Natural killer cell (primary cell): ENCODE measurements at places on chromosomes 7 and 10. TPM values are rescaled to one million over a fixed set of nuclear protein-coding genes. Genes with fewer than 3 reads are reported as not detected.

The TYW1B gene
- 7.9 TPM for total RNA-seq

The CEP41 gene
- 11.2 TPM for total RNA-seq

The ZNF503 gene
- 0.73 TPM for total RNA-seq

The GIMAP2 gene
- total RNA-seq = 47.5 TPM

The LRRC4 gene
- total RNA-seq = 2.4 TPM

The LIPK gene
- not detected for total RNA-seq

The PRSS37 gene
- not detected for total RNA-seq

The RAMP3 gene
- not detected for total RNA-seq

The PTN gene
- total RNA-seq = not detected

The CALN1 gene
- total RNA-seq = 0.18 TPM

The EEPD1 gene
- 4.9 TPM for total RNA-seq

The WNT8B gene
- not detected for total RNA-seq

The FOXP2 gene
- total RNA-seq = not detected

The PGAM2 gene
- total RNA-seq = 1.5 TPM

The ASZ1 gene
- total RNA-seq = not detected

The CCL24 gene
- total RNA-seq = not detected

The GDF2 gene
- total RNA-seq = not detected

The TDRD1 gene
- total RNA-seq = 0.08 TPM

The CDH23 gene
- 6.0 TPM for total RNA-seq

The GRID1 gene
- not detected for total RNA-seq

The LRRN3 gene
- total RNA-seq = 0.27 TPM

The MNX1 gene
- total RNA-seq = not detected

The KCNH2 gene
- 0.60 TPM for total RNA-seq

The PVRIG gene
- 45.6 TPM for total RNA-seq

The CC2D2B gene
- total RNA-seq = not detected

The GJD4 gene
- not detected for total RNA-seq

The CYP2C8 gene
- total RNA-seq = 0.49 TPM

The CPEB3 gene
- total RNA-seq = 3.6 TPM

The GALNT17 gene
- total RNA-seq = not detected

The INTS1 gene
- 115 TPM for total RNA-seq

The LHFPL3 gene
- total RNA-seq = not detected

The DLX6 gene
- total RNA-seq = not detected

The DPYSL4 gene
- total RNA-seq = 1.0 TPM

The NPC1L1 gene
- total RNA-seq = 0.10 TPM

The TAS2R3 gene
- not detected for total RNA-seq

The NOS3 gene
- 3.8 TPM for total RNA-seq

The COBL gene
- not detected for total RNA-seq
